GDM1 (cell line): ENCODE measurements at places on chromosomes 2 and 18.

DNA sequence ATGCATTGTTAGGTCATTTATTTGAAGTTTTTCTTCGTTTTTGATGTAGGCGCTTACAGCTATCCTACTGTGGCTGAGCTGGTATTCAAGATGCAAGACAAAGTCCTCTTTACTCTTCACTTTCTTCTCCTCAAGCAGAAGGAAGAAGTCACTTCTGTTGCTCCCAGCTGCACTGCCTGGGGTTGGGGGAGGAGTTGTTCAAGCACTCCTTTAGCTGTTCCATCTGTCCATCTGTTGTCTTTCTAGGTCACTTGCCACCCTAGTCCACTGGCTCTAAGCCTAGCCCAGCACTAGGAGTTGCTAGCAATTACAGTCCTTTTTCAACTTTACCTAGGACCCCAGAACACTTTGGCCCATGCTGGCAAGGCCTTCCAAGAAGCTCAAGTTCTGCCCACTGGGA is 200.6 kb upstream of the RBMS1 start:
- DNase-seq = no peak

GRCh38 chr2:31192851-31193392 is 24.4 kb downstream of the CAPN14 start:
- DNase-seq = no peak

GRCh38 chr18:72833471-72833870 is 34.3 kb downstream of the NETO1 start:
- no peak for DNase-seq

DNA sequence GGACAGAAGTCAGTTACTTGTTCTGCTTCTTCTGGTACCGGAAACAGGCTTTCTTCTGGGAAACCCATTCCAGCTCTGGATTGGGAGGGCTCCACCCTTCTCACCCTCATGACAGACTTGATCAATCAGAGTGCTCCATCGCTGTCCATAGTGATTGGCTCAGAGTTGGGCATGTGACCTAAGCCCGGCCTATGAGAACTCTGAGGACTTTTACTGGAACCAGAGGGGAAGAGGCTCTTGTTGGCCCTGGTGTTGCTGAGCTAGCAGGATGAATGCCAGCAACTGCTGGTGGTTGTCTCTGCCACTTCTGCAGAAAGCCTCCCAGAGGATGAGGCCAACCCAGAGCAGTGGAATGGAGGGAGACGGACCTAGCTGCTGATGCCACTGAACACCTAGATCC is 33.3 kb downstream of the TMEM37 start:
- DNase-seq = no peak

DNA sequence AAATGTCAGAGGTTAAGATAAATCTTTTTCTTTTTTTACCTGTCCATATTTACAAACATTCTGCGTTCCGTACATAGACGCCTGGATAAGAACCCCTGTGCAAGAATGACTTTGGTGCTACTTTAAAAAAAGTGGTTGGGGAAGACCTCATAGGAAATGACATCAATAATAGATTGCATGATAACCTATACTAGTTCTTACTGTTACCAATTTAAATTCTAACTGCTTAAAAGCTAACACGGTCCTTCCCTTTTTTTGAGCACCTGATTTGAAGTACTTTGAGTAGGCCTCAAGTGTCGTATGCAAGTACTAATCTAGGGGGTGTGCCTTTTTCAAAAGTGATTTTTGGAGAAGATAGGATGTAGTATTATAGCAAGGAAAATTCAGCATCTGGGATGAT is 2.1 kb downstream of the SLC39A10 start:
- no peak for DNase-seq

GRCh38 chr2:236341721-236342120 is 77.5 kb upstream of the ASB18 start:
- no peak for DNase-seq

DNA sequence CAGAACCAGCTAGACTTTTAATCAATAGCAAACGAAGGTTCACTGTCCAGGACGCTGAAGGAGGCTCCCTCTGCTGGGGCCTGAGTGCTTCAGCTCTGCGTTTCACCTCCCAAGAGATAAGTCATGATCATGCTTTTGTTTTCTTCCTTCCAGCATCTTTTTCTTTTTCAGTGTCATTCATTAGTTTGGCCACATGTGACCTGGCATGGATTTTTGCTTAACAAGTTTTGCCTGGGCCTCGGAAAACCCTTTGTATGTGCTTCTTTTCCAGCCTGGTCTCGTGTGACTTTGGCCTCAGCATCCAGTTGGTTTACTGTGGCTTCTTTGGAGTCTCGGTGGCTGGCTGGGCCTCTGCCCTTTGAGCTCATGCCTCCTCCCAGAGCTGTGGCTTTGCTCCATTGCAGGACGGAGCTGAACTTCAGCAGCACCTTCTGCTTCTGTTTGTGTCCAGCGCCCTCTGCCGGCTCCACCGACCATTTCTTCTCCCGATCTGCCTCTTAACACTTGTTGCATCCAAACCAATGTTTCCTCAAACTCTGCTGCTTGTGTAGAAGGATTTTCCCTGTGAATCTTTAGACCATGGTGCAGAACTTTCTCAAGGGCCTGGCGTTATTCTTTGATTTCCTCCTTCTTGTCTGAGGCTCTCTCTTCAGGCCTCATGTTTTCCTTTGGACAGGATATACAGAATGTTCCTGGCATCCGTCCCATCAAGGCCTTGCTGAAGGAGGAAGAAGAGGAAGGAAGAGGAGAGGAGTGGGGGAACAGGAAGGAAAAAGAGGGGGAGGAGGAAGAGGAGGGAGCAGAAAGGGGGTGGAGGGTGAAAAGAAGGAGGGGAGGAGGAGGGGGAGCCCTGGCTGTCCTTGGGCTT is 23.6 kb upstream of the HES6 start:
- DNase-seq = peak; percentile 73

DNA sequence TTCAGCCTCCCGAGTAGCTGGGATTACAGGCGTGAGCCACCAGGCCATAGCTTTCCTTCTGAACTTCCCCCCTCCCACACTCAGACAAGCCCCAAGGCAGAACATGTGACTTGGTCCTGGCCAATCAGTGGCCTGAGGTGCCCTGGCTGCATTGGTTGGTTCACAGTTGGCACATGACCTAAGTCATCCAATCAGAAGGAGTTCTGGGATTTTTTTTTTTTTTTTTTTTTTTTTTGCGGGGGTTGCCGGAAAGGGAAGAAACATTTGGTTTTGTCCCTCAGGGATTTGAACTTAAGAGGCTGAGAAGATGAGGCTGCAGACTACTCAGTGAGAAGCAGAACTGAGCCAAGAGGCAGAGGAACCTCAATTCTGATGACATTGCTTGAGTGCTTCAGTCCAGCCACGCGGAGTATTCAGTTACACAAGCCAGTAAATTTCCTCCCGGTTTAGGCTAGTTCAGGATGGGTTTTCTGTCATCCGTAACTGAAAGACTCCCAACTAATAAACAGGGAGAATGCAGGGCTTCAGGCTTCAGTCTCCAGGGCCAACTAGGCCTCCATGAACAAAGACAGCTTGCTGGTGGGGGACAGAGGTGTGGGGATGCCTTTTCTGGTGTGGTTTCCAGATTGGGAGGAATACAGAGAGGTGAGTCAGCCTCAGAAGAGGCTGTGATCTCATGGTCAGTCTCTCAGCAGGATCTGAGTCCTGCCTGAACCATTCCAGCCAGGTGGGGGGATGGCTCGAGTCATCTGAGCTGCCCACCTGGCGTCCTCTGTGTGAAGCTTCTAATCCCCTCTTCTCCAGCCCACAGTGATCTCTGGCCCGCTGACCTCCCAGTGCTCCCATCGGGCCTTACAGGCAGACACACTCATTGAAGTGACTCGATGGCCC is 9.2 kb downstream of the PTMA start:
- DNase-seq = no peak

DNA sequence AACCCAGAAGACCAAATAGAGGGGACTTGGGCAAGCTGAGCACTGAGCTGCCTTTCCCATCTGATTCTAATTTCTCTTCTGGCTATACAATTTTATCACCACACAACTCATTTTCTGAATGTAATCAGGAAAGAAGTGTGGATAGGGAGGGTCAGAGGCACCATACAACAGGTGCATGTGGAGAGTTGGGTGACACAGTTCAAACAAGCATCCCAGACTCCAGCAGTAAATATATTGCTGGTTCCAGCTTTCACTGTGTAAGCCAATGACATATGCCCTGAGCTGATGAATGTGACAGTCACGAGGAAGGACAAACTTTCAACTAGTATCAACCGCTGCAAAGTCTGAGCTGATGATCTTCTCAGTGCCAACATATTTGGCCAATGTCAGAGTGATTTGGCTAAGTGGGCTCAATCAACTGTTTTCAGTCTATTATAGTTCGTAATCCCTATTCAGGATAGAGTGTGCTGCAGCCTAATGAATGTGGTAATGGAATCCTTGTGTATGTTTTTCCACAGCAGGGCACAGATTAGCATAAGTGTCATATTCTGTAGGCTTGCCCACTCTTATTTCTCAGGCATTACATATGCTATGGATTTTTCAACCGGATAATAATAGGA is 109.9 kb upstream of the MEIS1 start:
- no peak for DNase-seq

- DNase-seq = no peak
These were observed 15.4 kb upstream of the DTNA start for GRCh38 chr18:34694591-34695165.

DNA sequence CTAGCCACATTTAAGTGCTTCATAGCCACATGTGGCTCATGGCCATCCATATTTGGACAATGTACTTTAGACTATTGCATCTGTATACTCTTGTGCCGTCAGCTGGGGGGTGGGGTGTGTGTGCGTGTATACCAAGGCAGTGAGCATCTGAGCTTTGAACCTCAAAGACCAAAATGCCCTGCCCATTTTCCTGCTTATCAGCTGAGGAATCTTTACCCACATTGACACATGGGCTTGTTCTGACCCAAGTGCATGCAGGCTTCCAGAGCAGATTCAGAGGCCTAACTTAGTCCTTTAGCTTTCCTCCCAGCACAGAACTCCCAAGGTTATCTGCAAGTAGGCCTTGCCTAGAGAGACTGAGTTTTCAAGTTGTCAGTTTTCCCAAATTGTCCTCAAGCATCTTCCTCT is 11.1 kb upstream of the MOCOS start:
- DNase-seq = no peak
